ENCODE measurements at places on chromosomes 16 and 17. TPM values are rescaled to one million over a fixed set of nuclear protein-coding genes. Genes with fewer than 3 reads are reported as not detected.

The BBS2 gene
- total RNA-seq = 26.9 TPM

DNA sequence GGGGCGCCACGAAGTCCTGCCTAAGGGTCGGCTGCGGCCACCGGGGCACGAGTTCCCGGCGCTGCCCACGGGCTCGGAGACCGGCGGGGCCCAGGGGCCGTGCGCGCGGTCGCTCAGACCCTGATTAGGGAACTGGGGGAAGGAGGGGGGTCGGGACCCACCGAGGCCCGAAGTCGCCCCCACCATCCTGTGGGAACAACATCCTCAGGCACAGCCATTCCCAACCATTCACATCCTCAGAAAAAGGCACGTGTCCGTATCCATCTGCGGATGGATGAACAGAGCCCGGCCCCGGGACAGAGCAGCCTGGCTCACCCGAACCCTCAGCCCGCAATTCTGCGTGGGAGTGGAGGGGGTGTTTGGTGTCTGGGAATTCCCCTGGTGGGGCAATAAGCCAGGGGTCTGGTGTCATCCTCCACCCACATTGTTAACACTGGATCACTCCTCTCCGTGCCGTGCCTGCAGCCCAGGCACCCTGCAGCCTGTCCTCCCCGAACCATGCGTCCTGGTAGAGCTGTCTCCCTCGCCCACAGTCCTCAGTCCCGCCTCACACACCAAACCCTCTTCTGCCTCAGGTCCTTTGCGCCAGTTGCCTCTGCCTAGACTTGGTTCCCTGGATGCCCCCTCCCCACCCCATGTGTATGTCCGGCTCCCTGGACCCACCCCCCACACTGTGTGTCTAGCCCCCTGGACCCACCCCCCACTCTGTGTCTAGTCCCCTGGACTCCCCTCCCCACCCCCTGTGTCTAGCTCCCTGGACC is 789 bp upstream of the CCDC57 start:
- DNase-seq = peak; percentile 68

- DNase-seq = peak; percentile 25
These were observed 74.2 kb upstream of the CBX4 start for GRCh38 chr17:79913451-79913850.

GRCh38 chr16:82265809-82266208 is 95.8 kb upstream of the MPHOSPH6 start:
- DNase-seq = no peak

DNA sequence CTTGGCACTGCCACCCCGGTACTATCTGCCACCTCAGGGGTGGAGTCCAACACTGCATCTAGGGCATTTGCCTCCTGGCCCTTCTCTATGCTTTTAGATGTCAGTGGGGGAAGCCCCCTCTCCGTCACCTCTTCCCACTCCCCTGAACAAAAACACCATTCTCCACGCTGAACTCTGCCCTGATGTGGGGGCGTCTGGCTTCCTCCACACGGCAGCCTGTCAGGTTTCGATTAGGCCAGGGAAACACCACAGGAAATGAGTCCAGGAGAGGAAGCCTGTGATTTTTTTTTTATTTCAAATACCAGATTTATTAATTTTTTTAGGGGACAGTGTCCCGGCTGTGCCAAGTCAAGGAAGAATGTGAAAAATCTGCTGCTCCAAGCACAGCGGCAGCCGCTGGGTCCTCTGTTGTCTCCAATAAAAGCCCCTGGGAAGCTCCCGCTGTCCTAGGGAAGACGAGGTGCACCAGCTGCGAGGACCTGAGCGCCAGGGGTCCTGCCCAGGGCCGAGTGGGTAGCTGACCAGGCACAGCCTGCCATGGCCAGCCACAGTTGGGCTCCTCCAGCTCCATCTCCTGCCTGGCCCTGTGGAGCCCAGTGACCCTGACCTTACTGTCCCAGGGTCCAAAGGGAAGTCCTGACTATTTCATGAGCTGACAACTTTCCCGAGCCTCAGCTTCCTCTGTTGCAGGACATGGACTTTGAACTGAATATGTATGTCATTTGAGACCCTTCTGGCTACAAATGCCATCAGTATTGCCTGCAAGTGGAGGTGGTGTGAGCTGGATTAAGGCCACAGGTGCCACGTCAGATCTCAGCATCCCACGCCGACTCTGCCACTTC is 336.7 kb downstream of the FOXL1 start:
- DNase-seq = no peak

The C16orf95 gene
- total RNA-seq = 4.2 TPM

DNA sequence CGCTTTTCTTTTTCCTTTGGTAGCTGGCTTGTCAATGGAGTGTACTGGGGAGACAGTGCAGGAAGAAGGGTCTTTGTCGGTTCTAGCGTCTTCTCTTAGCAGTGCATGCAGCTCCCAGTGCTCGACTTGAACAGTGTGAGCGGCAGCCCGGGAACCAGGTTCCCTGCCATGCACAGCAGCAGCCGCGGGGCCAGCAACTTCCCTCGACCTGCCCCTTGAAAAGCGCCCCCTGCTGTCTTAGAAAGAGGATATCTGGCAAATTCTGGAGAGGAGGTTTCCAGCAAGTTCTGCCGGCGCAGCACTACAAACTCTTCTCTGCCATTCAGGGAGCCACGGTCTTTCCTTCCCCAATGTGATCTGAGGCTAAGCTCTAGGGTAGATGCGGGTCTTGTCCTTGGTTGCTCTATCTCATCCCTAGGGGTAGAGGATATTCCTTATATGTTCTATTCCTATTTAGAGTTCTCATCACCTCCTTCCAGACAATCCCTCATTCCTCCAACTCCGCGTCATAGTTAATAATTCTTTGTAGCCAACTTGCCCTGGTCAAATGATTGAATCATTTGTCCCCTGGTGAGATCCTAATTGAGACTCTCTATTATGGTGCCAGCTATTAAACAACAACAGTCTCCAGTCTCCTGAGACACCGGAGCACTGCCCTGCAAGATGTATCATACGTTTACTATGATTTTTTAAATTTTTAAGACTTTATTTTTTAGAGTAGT is 451.3 kb downstream of the PMP22 start:
- DNase-seq = no peak

DNA sequence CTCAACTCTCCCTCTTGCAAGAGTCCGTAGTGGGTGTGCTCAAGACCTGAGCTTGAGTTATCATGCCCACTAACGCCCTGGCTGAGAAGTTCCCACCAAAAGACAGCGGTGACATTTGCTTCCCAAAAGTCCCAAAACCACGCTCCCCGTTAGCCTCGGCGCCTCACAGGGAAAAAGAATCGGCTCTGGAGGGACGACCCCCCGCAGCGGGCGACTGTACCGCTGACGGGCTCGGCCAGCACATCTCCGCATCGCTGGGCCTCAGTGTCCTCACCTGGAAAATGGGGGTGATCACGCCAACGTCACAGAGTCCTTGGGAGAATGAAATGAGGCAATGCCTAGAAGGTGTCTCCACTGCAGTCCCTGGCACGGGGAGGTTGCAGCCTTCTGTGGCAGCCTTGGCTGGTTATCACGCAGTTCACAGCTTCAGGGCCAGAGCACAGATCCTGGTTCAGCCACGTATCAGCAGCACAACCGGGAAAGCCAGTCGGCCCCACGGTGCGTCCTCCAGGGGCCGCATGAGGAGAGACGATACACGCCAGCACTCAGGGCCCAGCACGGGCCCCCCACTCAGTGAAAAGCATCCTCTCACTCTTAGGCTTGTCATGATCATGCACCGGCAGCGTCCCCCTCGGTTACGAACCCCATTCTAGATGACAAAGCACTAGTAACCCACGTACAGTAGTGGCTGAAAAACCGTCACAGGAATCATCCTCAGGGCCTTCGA is 32.9 kb downstream of the NXN start:
- no peak for DNase-seq

The TMEM256 gene
- 85.1 TPM for total RNA-seq

DNA sequence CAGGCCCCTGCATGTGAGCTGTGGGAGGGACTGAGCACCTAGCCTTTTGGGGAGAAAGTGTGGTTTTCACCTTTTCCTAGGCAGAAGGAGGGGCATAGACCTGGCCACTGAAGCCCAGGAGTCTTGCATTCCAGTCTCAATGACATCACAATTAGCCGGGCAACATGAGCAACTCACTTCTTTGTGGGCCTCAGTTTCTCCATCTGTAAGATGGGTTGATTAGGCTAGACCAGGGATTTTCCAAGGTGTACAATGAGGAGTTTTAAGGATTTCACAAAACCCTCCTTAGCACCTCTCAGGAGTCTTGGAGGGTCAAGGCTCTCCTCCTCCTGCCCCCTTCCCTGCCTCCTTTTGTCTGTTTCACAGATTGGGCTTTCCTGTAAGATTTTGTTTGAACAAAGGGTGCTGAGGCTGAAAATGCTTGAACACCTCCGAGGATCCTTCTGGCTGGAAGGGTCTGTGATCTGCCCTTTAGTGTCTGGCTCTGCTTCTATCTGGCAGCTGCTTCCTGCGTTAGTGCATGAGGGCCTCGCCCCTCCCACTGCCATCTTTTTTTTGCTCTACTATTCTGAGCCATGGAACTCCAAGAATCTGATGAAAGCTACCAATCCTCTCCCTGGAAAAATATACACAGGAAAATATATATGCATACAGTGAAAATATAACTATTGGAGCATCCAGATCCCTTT is 52.4 kb upstream of the ETV4 start:
- no peak for DNase-seq

The KRTAP1-5 gene
- total RNA-seq = not detected

- DNase-seq = peak; percentile 67
These were observed 1.4 kb downstream of the PYDC1 start for GRCh38 chr16:31215287-31216162.

The ARL5C gene
- not detected for total RNA-seq

DNA sequence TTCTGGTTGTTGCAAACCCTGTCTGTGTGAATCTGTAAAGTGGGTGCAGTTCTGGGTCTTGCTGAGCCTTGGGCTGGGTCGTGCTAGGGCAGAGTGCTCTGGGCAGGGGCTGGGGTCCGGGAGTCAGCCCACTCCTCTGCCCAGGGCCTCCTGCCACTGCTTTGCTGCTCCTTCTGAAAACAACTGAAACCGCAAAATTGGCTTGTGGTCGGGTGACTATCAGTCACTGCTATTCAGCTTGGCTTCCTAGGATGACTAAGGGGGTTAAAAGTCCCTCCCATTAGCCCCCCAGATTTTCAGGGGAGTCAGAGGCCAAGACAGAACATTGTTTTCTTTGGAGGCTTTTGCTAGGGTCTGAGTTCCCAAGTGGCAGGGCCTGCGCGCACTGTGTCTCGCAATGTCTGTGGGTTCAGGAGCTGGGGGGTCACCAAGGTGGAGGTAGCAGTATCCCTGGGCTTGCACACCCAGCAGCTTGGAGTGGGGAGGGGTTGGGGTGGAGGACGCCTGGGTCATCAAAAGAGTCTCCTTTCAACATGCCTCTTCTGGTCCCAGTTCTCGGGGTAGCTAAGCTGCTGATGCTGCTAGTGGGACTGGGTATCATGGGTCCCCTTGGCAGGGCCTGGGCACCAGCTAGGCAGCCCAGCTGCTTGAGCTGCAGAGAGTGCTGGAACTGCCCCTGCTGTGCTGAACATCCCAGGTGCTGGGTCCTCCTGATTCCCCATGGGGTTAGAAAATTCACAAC is 13.5 kb upstream of the TBX21 start:
- no peak for DNase-seq

DNA sequence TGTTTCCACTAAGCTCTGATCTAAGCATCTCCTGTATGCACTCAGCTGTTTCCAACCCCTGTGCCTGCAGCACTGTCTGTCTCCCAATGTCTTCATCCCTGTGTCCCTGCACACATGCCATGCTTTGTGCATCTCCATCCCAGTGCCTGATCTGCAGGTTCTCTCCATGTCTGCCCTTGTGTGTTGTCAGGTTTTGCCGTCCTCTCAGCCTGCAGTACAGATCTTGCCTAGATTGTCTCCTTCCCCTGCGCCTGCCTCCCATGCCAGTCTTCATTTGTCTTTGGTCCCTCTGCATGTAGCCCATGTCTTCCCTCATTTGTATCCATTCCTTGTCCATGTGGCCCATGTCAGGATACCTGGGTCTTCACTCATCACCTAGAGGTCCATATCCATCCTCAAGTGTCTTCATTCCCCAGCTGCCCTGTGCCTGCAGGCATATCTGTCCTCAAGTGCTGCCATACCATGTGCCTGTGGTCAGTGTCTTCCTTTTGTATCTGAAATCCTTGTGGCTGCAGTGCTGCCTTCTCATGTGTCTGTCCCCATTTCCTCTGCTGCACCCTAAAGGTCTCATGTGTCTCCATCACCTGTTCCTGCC is 71.5 kb downstream of the TNFRSF13B start:
- DNase-seq = no peak

- DNase-seq = peak; percentile 85
These were observed 10.9 kb downstream of the SLC43A2 start for GRCh38 chr17:1617620-1618174.

The COIL gene
- 14.1 TPM for total RNA-seq

DNA sequence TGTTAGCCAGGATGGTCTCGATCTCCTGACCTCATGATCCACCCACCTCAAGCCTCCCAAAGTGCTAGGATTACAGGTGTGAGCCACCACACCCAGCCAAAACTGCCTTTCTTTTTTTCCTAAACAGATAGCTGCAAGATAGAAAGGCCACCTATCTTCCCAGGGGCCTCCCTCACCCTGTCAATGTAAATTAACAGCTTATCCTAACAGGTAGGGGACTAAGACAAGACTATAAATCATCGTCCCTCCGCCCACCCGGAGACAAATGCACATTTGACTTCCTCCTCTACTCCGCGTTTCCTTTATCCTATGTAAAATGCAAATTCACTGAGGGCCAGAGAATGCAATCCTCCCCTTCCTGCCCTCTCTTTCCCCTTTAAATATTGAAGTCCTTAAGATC is 71.4 kb downstream of the MARF1 start:
- no peak for DNase-seq

- no peak for DNase-seq
These were observed 21.1 kb downstream of the KCTD19 start for GRCh38 chr16:67305216-67306071.

DNA sequence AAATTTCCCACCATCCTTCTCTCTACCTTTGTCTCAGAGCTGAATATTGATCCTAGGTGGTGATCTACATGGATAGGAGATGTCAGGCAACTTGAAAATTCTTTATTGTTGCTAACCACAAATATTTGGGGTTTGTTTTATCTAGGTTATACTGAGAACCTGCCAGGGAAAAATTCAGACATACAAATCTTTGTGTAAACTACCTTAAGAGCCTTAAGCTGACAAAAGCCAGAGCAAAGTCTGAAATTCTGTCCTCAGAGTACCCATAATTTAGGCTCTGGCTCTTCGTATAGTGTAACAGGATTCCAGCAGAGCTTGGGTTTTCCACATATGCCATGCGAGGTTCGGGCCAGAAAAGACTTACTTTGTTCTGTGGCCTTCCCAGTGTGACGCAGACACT is 406.7 kb upstream of the MAF start:
- no peak for DNase-seq

- no peak for DNase-seq
These were observed 53.5 kb downstream of the STX8 start for GRCh38 chr17:9522074-9522473.

The AP2B1 gene
- total RNA-seq = 153 TPM

The GCGR gene
- total RNA-seq = 0.43 TPM

The EVI2B gene
- 3.3 TPM for total RNA-seq

GRCh38 chr17:10325031-10325695 is 47.6 kb downstream of the MYH13 start:
- no peak for DNase-seq

The DNAI2 gene
- total RNA-seq = not detected
